ENCODE measurements at places on chromosomes 4 and X. TPM values are rescaled to one million over a fixed set of nuclear protein-coding genes. Genes with fewer than 3 reads are reported as not detected.

Gene CNKSR2
- 0.58 TPM for total RNA-seq

Gene IL21
- not detected for total RNA-seq

Gene NFKB1
- total RNA-seq = 22.8 TPM

Gene CHST7
- 2.8 TPM for total RNA-seq

Gene PTCHD1
- total RNA-seq = 2.3 TPM

Gene CENPVL2
- total RNA-seq = not detected

Gene GAGE12F
- total RNA-seq = not detected

Gene CACNA1F
- not detected for total RNA-seq

Gene HERC6
- 10.5 TPM for total RNA-seq

Gene STAP1
- not detected for total RNA-seq

Gene BLTP1
- 176 TPM for total RNA-seq

Gene BMPR1B
- 7.1 TPM for total RNA-seq

Gene SSX2B
- not detected for total RNA-seq

- peak; percentile 36 for DNase-seq
Measured at GRCh38 chr4:11480683-11481082, 52.0 kb upstream of the HS3ST1 start.

DNA sequence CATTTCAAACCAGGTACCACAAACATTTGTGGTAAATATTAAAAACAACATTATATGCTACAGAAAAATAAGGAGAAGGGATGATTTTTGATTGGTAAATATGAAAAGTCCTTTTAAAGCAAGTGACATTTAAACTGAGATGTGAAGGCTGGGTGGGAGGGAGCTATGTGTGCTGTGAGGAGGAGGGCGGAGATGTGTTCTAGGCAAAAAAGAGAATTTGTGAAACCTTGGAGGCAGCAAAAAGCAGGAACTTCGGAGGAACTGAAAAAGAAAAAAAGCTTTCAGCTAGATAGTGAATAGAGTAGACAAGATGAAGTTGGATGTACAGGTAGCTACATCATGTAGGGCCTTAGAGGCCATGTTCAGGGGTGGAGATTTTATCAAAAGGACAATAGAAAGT, 10.1 kb upstream of the ARAP2 start:
- no peak for DNase-seq

DNA sequence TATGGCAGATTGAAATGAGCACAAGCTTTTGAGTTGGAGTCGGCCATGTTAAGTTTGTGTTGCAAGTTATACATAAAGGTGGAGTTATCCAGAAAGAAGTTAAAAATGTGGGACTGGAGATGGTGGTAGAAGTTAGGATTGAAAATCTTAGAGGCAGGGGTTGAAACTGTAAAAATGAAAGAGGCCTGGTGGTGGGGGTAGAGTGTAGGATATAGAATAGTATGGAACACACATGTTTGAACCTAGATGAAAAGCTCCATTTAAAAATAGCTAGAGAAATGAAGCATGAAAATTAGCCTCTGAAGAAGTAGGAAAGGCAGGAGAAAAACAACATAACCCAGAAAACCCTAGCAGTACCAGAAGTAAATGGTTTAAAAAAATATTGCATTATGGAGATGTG, 131.8 kb upstream of the ENPEP start:
- DNase-seq = peak; percentile 9

DNA sequence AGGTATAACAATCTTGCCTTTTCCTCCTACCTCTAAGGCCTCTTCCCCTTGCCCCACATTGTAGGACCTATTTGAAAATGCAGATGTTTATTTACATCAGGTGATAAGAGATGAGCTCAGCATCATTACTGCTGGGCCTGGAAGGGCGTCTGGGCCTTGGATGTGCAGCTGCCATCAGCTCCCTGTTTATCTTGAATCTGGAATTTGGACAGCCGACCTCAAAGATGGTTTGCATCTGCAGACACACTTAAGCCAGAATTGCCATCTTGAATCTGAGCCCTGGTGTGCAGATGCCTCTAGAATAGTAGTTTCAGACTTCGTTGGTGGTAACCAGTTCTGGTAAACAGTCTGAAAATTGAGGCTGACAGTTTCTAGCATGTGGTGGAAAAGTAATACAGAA, 59.0 kb downstream of the FAM193A start:
- peak; percentile 35 for DNase-seq

DNA sequence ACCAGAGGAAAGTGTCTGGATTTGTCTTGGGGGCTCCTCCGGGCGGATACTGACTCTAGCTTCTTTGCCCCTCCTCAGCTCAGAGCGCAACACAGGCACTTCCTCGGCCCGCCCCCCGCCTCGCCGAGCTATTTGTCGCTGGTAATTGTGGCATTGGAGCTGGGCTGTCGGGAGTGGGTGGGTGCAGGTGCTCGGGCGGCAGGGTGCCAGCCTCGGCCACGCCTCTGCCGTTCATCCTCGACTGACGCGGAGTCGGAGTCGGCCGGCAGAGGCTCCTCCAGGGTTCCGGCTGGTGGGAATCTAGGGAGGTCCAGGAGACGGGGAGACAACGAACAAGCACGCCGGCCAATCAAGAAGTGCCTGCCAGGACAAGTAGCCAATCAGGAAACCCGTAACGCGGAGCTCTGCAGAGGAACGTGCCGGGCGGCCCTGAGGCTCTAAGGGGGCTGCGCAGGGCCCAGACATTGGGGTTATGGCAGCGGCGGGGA, 3.9 kb upstream of the SYN1 start:
- peak; percentile 88 for DNase-seq

GRCh38 chr4:173052439-173052838, 116.2 kb upstream of the GALNT7 start:
- no peak for DNase-seq

- DNase-seq = no peak
Measured at GRCh38 chrX:9586992-9587392, 122.1 kb downstream of the TBL1X start.

DNA sequence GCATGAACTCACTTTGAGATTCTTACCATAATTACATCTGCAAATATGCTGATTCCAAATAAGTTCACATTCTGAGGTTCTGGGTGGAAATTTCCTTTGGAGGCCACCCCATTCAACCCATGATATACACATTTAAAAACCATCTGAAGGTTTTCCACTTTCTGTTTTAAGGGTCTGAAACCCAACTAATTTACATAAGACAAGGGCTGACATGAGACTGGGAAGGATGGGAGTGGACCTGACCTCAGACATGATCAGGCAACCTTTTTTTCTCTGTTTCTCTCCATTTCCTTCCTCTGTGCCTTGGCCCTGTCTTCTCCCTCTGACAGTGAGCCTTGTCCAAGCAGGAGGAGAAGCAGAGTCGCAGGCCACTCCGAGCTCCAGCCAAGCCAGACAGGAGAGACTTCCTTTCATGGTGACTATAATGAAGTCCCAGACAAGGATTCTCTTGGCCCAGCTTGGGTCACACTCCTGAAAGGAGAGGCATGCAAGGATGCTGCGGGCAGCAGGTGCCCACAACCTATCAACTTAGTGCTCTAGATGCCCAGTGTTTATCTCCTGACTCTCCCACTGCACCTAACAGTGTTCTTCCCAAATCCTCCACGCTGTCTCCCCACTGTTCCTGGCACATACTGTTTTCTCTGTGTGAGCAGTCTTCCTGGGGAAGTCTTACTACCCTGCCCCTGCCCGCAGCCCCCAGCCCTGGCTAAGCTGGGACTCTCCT, 39.9 kb downstream of the MSX1 start:
- DNase-seq = no peak

DNA sequence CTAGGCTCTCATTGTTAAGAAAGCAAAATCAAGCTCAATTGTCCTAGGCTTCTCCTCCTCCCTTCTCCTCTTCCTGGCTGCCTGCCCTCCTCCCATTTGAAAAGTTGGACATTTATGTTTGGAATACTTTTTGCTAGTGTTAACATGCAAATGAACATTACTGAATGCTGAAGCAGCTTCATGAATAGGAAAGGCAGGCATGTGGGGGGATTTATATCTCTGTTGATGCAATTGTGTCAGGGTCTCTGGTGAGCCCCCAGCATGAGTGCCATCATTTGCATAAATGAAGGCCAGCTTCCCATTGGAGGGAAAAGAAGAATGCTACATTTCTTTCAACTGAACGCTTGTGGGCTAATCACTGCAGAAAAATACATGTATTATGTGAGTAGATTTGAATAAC, 160.1 kb upstream of the NDST3 start:
- no peak for DNase-seq

DNA sequence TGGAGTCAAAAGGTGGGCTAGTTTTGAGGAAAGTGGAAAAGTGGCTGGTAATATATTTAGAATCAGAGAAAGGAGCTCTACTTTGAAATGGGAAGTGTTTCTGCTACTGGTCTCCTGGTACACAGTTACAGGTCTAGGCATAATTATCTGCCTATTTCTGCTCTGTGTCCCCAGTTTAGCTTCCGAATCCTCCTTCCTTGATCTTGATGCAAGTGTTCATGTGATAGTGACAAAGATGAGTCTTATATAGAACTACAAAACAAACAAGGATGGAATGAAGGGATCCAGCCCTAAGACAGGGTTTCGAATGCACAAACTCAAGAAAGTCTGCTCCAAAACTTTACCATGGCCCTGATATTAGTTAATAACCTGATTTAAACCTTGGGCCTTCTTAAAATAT, 580.2 kb downstream of the INPP4B start:
- no peak for DNase-seq

DNA sequence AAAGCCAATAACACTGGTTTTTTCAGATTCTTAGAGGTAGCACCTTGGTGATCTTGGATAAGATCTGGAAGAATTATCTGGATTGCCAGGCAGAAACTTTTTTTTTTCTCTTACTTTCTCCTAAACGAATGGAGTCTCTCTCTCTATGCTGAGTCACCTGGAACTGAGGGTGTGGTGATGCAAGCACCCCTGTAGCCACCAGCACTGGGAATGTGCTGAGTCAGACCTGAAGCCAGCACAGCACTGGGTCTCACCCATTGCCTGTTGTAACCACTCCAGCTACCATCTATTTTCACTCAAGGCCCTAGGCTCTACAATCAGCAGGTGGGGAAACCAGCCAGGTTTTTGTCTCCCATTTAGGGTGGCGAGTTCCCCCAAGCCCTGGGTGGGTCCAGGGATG, 923.8 kb downstream of the RAPGEF2 start:
- DNase-seq = no peak

DNA sequence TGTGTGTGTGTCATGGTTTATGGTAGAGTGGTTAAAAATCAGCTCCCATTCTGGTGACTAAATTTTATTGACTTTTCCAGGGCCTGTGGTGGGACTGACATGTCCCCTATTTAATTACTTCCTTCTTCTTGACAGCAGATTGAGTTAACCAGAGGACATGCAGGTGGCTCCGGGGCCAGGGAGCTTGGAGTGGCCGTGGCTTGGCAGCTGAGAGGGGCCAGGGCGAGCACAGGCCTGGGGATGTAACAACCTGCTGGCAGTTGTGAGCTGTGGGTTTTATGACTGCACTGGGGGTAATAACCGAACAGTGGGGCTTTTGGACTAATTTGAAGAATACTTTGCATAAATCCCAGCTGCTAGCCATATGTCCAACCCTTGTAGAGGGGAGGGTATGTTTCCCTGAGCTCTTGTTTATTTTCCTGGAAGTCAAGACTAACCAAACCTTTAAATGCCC, 186.0 kb downstream of the MID1IP1 start:
- DNase-seq = no peak

DNA sequence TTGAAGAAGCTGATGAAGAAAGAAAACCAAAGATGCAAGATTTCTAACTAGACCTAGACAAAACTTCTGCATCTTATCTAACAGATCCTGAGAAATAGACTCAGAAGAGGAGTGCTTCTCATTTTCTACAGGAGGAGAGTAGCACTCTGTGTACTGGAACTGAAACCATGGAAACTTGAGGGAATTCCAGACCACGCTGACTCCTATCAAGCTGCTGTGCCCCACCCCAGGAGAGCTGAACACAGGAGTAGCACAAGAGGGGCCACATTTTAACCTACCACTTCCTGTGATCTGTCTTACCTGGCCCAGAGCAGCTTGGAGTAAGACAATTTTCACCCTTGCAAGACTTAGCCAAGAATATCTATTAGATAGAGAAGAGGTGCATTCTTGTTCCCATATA, 248.9 kb downstream of the SCFD2 start:
- no peak for DNase-seq

- peak; percentile 83 for DNase-seq
Measured at GRCh38 chr4:78776079-78776728, at the start of gene BMP2K. BMP2K (plus strand) TSS chr4:78776350; CDS start chr4:78776544, 194 bp downstream.

DNA sequence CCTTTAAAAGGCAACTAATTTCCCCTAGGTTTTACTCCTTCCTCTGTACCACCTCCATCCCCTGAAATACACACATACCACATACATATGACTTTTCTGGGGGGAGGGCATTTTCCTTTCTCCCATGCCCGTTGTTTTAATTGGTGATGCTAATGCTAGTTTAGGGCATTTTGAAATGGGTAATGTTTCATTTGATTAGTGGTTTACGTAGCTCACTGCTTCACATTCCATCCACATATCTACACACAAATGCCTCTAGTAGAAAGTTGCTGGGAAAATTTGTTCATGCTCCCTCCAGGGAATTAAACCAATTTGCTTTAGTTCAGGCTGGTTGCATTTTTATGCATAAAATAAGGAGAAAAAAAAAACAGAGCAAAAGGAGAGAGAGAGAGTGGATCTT, 231.2 kb downstream of the FRAS1 start:
- DNase-seq = no peak

GRCh38 chr4:112196461-112196860, 35.1 kb upstream of the AP1AR start:
- no peak for DNase-seq

GRCh38 chr4:17030543-17030942, 132.1 kb upstream of the LDB2 start:
- peak; percentile 9 for DNase-seq

- DNase-seq = no peak
Measured at GRCh38 chr4:187887906-187888305, 107.7 kb upstream of the ZFP42 start.

- no peak for DNase-seq
Measured at GRCh38 chr4:80539190-80539589, 203.7 kb downstream of the CFAP299 start.

DNA sequence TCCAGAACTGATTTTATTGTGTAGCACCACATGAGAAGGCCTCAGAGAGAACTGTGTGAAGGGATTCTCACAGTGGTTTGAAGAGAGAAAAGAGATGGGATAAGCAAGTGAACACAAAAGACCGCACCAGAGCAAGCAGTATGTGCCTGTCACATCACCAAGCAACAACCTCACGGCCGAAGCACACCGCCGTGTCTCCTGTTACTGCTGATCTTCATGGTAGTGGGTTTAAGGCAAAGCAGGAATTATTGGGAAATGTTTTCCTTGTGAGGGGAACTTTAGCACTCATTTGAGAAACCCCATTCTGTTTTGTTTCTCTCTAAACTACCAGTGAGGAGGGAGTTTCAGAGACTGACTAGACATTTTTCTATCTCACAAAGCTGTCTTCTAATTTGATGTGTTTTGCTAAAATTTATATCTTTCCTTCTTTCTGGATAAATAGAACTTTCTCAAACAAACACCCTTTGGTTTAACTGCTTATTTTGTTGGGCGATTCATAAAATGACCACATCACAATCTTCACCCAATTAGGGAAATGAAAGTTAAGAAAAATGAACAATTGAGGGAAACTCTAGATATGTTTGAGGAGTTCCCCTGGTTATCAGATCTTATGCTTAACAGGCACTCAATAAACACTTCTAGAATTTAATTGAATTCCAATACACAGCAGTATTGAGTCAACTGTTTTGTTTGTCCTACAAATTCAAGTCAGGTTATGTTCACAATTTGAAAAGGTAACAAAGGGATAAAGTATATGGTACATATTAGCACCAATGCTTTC, 16.5 kb downstream of the SH3KBP1 start:
- DNase-seq = no peak

GRCh38 chr4:2462218-2462991, 6.5 kb upstream of the RNF4 start:
- peak; percentile 93 for DNase-seq

- DNase-seq = no peak
Measured at GRCh38 chr4:163922302-163922701, 427.8 kb downstream of the TMA16 start.

GRCh38 chr4:26289401-26289800, 31.4 kb upstream of the RBPJ start:
- no peak for DNase-seq
